Pancreas (tissue), 10 donors: ENCODE measurements at places on chromosomes 3 and 15. TPM values are rescaled to one million over a fixed set of nuclear protein-coding genes. Genes with fewer than 3 reads are reported as not detected.

ZBTB38 gene
- 29.4 TPM for total RNA-seq

SERPINI2 gene
- total RNA-seq: 375 TPM

GRCh38 chr3:154129625-154130024 lies 8.4 kb downstream of the ARHGEF26 start:
- DNase-seq: no peak

DNA sequence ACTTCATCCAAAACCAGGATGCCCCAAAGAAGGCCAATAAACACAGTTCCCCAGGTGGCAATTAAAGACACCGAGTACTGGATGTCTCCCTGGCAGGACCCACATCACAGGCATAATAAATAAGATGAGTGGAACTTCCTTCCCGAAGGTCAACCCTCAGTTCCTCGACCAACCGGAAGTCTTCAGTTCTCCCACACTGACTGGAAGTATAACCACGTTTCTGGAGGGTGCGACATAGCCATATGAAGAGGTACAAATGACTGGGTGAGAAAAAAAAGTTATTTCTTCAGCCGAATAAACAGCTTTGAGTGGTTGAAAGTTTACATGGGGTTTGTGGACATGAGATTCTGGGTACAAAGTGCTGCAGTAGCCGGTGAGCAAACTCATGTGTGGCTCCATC lies 34.6 kb upstream of the MUC13 start:
- DNase-seq: no peak

NR2E3 gene
- total RNA-seq: not detected

GRCh38 chr15:43465100-43465499 lies 27.9 kb downstream of the TP53BP1 start:
- no peak for DNase-seq

KCNMB3 gene
- 3.2 TPM for total RNA-seq

DNA sequence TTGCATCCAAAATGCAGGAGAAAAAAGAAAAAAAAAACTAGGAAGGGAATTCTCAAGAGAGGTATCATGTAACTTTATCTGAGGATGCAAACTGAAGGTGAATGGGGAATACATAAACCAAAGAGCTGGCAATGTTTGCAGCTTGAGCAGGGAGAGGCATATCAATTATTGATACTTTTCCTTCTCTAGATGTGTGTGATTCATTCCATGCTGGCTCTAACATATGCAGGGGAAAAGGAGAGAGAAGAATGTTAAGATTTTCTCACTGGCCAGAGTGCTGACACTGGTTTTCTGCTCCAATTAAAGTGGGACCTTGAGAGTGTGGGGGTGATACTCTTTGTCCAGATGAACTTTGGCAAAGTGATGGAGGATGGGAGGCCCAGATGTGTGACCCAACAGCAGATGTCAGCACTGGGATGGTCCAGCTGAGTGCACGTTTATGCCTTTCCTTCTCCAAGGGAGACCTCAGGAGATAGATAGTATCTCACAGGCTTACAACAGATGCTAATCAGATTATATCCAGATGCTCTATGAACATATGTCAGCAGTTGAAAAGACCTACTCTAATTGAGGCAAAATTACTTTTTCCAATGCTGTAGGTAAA lies 50.0 kb upstream of the PSMD6 start:
- DNase-seq: no peak

- DNase-seq: no peak
Observed at GRCh38 chr15:27845535-27846369, 253.4 kb downstream of the OCA2 start.

DNA sequence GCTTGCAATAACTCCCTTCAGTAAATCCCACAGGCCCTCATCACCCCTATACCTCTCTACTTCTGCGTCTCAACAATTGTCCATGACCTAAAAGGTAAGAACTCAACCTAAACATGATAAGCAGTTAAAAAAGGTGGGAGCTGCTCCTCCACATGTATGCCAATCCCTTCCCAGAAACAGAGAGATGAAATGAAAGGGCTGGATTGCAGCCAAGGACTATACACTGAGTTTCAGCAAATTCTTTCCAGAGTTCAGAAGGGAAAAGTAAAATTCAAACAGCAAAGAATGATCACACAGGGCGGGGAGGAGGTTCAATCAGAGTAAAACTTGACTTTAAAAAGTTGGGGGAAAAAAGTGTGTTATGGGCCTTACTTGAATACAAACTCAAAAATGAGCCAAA lies 27.5 kb downstream of the PLOD2 start:
- no peak for DNase-seq

DNA sequence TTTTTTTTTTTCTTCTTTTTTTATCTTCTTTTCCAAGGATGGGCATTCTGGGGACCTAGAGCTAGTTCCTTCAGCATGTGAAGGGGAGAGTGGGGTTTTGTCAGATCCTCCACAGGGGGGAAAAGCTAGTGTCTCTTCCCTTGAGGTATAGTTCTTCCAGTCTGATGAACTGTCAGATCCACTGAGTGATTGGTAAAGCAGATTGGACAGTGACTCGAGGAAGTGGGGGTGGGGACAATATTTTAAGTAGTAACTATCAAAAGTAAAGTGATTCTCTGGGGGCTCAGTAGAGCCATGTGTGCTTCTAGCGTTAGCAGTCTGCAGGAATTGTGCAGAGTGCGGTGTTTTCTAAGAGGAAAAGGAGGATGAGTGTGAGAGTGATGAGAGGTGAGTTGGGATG lies 62.0 kb upstream of the TRIM71 start:
- DNase-seq: no peak

DNA sequence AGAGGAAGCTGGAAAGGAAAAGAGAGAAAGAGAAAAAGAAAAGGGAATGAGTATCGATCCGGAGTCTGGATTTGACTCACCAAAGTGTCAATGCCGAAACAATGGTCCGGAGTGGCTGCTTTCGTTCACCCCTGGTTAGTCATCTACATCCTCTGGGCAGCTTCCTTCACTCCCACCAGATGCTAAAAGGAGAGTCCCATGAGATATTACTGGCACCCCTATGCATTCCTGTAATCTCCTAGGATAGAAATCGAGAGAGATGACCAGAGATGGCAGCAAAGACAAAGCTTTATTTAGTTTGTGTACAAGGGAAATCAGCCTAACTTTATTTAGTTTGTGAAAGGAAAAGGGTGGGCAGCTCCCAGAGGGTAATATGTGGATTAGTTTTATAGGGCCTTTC lies 622.2 kb downstream of the ZPLD1 start:
- no peak for DNase-seq

RFTN1 gene
- total RNA-seq: 14.0 TPM

CKMT1A gene
- 3.5 TPM for total RNA-seq

DNA sequence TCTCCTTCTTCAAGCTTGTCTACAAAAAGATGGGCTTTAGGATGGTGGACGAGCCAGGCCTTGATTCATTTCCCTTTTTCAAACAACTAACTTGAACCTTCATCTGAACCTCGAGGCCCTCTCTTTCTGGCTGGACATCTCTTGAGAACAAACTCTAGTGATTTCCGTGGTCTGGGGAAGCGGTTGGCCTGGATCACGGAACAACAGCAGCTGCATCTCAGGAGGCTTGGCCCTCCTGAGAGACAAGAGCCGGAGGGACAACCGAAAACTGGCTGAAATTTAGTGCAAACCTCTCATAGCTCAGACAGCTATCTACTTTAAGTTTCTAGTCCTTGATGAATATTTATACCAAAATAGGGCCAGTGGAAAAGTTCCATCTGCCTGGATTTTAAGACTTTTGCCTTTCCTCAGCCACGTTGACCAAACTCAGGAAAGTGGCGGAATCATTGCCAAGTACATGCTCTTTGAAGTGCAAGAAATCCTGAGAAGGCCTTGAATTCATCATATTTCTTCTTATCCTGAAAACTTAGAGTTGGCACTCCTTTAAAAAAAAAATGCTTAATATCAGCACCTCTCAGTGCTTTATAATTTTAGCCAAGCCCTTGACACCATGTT lies 14.5 kb downstream of the LMCD1 start:
- no peak for DNase-seq

PTPN23 gene
- total RNA-seq: 28.4 TPM

DNA sequence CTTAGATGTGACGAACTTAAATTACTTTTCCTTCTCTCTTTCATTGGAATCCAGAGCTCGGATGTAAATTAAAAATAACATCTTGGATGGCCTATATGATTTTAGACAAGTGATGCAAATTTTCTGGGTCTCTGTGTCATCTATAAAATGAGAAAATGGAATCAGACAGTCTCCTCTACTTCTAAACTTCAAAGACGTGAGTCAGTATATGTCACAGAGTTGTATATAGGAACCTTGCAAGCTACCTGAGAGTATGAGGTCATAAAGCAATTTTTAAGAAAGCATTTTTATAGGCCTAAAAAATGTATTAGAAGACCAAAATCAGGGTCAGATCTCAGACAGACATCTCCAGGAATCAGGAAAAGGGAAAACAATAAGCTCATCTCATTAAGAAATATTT lies 128.3 kb downstream of the TBL1XR1 start:
- DNase-seq: no peak

SLC12A1 gene
- total RNA-seq: 0.23 TPM

GRCh38 chr15:53978253-53978906 lies at the start of gene UNC13C:
Gene UNC13C, plus strand, starts transcription at chr15:53978441. Its CDS starts 34,463 bp downstream, at chr15:54012904.
- DNase-seq: peak; percentile 2

HIGD2B gene
- not detected for total RNA-seq

- no peak for DNase-seq
Observed at GRCh38 chr3:149902498-149903139, 68.1 kb downstream of the PFN2 start.

DNA sequence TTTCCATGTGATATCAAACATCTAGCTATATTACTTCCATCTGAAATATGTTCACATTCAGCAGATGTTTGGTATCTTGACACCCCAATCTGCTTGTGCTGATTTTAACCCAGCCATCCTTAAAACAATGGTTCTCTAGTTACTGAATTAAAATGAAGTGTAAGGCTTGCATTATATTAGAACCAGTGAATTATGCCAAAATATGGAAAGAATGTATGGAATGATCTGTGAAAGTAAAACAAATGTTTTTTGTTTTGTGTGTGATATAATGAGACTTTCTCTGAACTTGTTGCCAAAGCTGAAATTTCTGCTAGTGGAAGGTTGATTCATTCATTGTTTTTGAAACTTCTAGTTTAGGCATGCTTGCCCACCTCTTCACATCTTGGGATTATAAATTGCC lies 317.1 kb downstream of the MEX3B start:
- no peak for DNase-seq

GPR160 gene
- 7.6 TPM for total RNA-seq

SRPRB gene
- 75.9 TPM for total RNA-seq

DNA sequence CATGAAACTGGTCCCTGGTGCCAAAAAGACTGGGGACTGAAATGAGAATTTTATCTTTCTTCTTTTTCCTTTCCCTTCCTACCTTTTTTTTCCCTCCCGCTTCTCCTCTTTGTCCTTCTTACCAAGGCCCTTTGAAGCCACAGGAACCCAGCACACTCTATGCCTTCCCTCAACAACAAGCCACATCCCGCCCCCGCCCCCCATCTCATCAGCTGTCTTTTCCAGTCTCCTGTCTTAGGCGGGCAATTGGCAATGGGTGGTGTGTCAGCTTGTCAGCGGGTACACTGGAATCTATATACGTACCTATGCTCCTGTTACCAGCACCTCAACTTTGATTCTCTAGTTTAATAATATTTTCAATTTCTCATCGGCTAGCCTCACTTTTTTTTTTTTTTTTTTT lies 56.3 kb upstream of the CHD2 start:
- DNase-seq: no peak

- DNase-seq: no peak
Observed at GRCh38 chr3:168024537-168024941, 71.2 kb downstream of the GOLIM4 start.

DNA sequence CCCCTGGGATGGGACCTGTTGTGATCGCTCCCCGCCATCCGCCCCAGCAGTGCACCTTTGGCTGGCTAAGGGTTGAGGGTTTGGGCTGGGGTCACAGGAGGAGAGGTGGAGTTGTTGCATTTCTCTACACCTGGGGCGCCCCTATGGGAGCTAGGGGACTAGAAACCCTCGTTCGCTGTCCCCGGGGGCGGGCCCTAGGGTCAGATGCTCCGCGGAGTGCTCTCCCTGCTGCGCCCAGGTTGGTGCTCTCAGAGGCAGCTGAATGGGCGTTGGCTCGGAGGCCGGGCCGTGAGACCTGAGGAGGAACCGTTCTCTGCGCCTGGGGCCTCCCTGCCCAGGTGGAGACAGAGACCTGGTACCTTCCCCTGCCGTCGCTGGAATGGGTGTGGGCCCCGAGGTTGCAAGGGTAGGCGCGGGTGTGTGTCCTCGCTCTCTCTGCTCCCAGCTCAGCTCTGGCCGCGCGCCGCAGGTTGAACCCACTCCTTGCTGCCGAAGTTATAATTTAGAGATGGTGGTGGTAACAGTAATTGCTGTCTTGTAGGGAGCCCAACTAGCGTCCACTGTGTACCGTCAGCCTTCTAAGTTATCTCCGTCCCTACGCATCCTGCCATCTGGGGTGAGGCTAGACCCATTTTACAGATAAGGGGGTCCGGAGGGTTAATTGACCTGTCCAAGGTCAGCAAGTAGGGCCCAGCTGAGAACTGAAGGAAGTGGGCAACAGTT lies 965 bp downstream of the FLNB start:
- DNase-seq: peak; percentile 86

MAP2K1 gene
- 16.9 TPM for total RNA-seq

LRRC3B gene
- 0.09 TPM for total RNA-seq

GRCh38 chr15:41567862-41568261 lies 8.8 kb downstream of the TYRO3 start:
- DNase-seq: no peak

RLBP1 gene
- total RNA-seq: not detected

DNA sequence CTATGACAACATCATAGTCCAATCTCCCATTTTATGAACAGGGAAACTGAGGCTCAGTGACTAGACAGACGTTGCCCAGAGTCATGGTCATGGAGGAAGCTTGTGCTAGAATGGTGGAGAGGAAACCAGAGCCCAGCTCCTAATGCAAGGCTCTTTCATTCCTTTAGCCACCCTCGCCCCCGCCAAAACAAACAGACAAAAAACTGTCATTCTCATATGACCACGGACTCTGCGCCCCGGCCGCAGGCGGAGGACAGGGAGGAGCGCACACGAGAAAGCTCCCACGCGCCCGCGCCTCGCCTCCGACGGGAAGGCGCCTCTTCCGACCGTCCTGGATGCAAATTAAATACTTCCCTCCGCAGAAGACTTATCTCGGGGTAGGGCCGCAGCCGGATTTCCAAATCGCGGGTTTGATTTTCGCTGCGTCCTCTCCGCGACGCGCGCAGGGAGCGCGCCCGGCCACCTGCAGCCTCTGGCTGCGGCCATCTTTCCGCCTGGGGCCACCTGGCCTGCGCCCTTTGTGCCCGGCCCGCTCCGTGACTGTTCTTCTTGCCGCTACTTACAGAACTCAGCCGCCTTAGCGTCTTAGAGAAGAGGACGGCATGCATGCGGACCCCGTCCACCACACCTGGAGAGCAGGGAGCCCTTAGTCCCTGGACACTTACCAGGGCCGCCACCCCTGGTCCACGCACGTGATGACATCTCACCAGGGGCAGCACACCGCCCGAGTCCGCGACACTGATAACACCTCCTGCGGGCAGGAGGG lies 670 bp upstream of the ATP13A3 start:
- peak; percentile 65 for DNase-seq

HRH1 gene
- total RNA-seq: 0.24 TPM
